ENCODE measurements at places on chromosomes 1 and 21.

- DNase-seq = no peak
Measured at GRCh38 chr1:9717193-9718005, 65.9 kb downstream of the PIK3CD start.

- DNase-seq = no peak
Measured at GRCh38 chr1:175225805-175226129, 33.2 kb upstream of the KIAA0040 start.

GRCh38 chr1:226618380-226618779, 69.8 kb downstream of the STUM start:
- no peak for DNase-seq

DNA sequence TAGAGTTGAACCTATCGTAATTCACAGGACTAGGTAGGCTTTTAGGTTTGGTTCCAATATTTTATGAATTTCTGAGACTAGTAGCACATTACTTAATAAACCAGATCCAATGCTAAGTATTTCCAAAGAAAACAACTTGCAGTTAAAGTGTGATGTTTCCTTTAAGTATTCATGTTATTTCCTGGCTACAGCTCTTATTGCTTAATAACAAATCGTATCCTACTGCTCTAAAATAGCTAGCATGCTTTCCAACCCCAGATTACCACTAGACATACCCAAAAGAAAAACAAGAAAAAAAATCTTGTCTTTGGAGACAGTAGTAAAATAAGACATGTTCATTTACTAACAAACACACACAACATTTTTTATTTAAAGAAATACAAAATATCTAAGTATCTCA, 898 bp downstream of the KRTAP27-1 start:
- DNase-seq = no peak
